ENCODE measurements at places on chromosomes 1 and 21.

GRCh38 chr1:30284728-30285475 lies 438.5 kb downstream of the MATN1 start:
- no peak for DNase-seq

GRCh38 chr1:7587108-7587772 lies 183.9 kb upstream of the VAMP3 start:
- DNase-seq: no peak

DNA sequence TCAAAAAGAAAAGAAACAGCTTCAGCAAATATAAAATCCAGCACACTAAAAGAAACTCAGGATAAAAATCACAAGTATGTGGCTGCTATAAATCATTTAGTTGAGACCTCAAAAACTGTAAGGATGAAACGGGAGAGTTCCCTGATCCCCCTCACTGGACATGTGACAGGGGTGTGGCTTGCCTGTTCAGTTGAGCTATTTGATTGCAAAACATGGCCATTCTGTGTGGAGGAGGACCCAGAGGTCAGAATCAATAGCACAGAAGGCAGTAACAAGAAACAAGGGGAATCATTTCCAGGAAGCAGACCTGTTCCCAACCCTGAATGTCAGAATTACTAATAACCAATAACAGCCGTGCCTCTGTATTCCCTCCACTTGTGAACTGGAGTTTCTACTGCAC lies 27.9 kb downstream of the RBM11 start:
- no peak for DNase-seq

DNA sequence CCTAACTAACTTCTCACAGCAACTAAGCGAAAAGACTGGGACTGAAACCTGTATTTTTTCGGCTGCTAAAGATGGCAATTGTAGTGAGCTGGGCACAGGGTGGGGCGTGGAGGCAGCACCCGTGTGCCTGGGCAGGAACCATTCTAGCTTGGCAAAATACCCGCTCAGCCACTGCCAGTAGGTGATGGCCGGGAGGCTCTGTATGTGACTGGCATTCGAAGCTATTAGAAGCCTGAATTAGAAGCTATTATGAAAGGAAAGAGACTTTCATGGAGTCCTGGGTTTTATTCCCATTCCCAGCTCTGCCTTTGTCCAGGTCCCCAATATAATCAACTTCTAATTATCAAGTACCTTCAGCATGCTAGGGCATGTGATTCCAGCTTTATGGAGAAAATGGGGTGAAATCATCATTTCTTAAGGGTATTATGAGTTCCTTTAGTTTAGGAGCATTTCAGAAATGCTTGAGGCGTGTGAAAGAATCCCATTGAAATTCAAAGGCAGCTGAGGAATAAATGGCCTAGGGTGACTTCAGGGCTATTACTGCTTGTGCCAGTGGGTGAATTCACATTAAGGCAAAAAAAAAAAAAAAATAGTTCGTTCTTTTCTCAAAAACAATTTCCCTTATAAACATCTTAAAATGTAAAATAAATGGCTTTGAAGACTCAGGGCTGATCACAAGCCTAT lies 125.6 kb downstream of the KCNN3 start:
- DNase-seq: no peak

- DNase-seq: no peak
These were observed 90.6 kb upstream of the KCTD3 start for GRCh38 chr1:215476541-215476940.

GRCh38 chr1:35726450-35727433 lies 8.1 kb upstream of the C1orf216 start:
- peak; percentile 28 for DNase-seq

- DNase-seq: no peak
These were observed 193.0 kb downstream of the CACNA1E start for GRCh38 chr1:181676269-181676668.

DNA sequence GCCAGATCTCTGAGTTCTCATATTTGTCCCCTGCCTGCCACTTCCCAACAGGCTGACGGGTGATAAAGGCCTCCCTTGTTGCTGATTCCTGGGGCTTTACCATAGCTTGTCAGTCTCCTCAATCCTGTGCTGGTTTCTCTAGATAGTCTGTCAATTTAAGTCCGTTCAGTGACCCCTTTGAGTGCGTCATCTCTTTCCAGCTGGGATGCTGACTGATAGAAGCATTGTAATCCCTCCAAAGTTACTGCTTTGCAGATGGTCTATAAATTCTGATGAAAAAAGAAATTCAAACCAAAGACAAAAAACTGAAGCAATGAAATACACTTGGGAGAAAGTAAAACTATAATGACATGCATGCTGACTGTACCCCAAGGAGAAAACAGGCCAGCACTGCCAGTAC lies 28.3 kb downstream of the RHOU start:
- DNase-seq: no peak

DNA sequence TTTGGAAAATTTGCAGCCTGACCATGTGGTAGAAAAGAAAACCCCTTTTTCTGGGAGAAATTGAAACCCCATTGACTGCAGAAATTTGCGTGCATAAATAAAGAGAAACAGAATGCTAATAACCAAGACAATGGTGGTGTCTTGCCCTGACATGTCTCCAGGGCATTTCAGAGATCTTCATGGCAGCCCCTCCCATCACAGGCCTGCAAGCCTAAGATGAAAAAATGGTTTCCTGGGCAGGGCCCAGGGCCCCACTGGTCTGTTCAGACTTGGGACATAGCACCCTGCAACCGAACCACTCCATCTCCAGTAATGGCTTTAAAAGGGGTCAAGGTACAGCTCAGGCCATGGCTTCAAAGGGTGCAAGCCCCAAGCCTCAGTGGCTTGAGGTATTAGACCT lies 71.6 kb upstream of the SGIP1 start:
- DNase-seq: no peak

DNA sequence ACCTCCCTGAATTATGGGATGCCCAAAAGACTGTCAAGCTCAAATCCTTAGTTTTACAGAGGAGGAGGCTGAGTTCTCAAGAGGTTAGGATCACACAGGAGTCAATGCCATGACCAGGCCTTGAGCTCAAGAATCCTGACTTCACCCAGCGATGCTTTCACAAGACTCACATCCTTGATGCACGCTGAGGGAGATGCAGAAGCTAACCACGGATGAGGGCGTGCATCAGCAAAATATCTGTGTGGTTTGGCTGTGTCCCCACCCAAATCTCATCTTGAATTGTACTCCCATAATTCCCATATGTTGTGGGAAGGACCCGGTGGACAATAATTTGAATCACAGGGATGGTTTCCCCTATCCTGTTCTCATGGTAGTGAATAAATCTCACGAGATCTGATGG lies 133.2 kb downstream of the KCNJ6 start:
- DNase-seq: no peak

DNA sequence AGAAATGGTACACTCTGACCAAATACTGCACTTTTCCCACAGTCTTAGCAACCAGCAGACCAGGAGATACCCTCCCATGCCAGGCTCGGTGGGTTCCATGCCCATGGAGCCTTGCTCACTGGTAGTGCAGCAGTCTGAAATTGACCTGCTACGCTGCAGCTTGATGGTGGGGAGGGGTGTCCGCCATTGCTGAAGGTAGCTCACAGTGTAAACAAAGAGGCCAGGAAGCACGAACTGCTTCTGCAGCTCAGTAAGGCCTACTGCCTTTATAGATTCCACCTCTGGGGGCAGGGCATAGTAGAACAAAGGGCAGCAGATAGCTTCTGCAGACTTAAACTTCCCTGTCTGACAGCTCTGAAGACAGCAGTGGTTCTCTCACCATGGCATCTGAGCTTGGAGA lies 12.3 kb upstream of the IFI44L start:
- DNase-seq: no peak

DNA sequence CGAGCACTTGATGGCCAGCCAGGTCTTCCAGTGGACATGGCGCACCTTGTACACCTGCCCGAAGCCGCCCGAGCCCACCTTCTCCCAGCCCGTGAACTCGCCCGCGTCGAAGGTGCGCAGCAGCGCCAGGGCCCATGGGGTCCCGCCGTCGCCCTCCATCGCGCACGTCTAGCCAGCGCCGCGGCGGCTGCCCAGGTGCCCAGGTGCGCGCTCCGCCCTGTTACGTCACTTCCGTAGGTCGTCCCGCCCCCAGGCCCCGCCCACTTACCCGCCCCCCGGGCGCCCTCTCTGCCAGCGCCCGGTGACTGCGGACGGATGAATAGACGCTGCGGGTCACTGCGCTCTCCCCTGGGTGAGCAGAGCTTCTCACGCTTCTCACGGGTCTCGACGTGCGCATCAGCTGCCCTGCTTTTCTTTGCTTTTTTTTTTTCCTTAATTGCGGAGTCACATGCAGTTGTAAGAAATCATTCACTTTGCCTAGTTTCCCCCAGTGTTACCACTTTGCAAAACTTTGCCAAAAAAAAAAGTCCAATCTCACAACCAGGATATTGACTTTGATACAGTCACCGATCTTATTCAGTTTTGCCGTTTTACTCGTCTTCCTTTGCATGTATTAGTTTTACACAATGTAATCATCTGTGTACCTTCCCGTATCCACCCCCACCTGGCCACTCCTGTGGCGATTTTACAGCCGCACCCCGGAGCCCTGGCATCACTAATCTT lies at the start of gene RIPK4:
Gene RIPK4, minus strand, starts transcription at position 170 of the 723 bp plus-strand sequence. Its CDS starts 11 bp downstream, at position 159.
- DNase-seq: peak; percentile 25

- no peak for DNase-seq
These were observed 29.2 kb downstream of the DNASE2B start for GRCh38 chr1:84427250-84428188.

- DNase-seq: no peak
These were observed 78.9 kb downstream of the CLEC20A start for GRCh38 chr1:178417858-178418257.

DNA sequence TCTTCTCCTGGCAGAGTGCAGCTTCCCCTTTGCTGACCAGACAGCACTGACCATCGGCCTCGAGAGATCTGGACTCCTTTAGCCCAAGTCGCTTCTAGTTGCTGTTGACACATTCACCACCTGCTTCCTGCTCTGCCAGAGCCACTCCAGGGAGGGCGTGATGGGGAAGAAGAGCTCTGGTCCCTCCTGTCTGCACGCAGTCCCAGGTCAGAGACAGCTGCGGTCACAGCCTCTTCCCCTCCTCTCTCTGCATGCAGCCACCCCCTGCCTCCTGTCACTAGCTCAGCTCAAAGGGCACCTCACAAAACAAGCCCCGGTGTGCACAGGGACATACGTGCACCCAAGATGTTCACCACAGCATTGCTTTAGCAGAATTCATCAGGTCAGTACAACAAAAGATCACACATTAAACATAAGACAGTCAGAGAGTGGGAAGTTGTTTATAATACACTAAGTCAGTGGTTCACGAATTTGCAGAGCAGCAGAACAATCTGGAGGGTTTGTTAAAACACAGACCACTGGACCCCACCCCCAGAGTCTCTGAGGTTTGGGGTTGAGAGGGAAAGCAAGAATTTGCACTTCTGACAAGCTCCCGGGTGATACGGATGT lies 132.9 kb downstream of the SYF2 start:
- no peak for DNase-seq

GRCh38 chr1:242224461-242224860 lies 225.6 kb upstream of the MAP1LC3C start:
- DNase-seq: no peak

DNA sequence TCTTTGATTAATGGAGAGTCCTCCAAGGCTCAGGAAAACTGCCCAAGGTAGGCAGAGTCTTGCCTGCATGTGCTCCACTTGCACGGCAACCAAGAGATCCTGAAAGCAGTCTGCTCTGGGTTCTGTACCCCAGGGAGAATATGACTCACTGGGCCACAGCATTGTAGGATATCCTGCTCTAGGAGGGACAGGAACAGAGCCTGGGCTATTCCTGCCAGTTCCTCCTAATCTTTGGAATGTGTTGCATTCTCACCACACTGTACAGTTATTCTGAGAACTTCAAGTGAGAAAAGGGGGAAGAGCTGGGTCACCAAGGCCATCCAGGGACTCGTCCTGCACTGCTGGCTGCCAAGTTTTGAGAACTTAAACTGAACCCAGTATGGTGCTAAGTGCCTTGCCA lies 278.5 kb downstream of the MATN1 start:
- no peak for DNase-seq

DNA sequence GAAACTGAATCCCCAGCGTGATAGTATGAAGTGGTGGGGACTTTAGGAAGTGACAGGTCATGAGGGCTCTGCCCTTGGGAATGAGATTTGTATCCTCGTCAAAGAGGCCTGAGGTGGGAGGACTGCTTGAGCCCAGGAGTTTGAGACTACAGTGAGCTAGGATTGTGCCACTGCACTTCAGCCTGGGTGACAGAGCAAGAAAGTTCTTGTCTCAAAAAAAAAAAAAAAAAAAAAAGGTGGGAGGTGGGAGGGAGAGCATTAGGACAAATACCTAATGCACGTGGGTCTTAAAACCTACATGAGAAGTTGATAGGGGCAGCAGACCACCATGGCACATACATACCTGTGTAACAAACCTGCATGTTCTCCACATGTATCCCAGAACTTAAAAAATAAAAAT lies 24.0 kb upstream of the RERE start:
- no peak for DNase-seq

GRCh38 chr1:201528631-201529252 lies 10.2 kb upstream of the NAV1 start:
- no peak for DNase-seq

- DNase-seq: no peak
These were observed 126.6 kb upstream of the COA6 start for GRCh38 chr1:234246638-234247116.
